ENCODE measurements at places on chromosomes 6 and 20.

- DNase-seq = no peak
Measured at GRCh38 chr20:58277578-58278472, 31.7 kb upstream of the RAB22A start.

DNA sequence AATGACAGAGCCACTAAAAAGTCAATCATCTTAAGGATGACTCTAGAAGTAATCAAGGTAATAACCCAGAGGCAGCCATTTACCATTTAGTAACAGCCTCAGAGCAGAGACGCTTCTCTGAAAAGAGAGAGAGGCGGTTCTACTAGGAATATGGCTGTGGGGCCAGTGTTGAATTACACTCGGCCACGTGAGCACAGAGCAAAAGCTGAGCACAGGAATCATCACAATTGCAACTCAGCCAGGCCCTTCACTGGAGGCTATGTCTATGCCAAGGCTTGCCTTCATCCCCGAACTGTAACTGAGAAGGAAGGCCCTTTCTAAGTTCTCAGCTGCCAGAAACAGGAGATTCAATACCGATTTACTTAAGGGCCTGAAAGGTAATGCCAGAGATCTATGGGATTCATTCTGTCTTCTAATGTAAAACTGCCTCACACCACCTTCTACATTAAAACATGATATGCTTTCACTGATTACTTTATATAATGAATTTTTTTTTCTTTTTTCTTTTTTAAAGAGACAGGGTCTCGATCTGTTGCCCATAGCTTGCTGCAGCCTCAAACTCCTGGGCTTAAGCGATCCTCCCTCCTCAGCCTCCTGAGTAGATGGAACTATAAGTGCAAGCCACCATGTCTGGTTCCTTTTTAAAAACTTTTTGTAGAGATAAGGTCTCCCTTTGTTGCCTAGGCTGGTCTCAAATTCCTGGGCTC lies 67.6 kb downstream of the NUDT3 start:
- DNase-seq = no peak

DNA sequence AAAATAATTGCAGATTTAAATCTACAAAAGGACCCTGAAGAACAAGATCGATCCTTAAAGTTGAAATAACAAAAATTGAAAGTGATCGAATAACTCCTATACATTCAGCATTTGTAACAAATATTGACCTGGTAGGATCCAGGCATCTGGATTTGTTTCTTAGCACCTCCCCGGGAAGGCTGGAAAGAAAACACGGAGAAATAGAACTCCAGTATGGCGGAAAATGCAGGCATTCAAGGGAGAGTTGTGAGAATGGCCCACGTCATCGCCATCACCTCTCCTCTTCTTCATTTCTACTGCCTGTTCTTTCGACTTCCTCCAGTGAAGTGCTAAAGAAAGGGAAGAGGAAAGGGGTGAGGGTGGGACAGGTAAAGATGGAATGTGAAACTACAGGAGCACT lies 242.3 kb upstream of the TFAP2D start:
- no peak for DNase-seq

GRCh38 chr6:33329058-33329457 lies 11.5 kb upstream of the ZBTB22 start:
- no peak for DNase-seq

GRCh38 chr6:13467216-13467600 lies 20.2 kb downstream of the GFOD1 start:
- DNase-seq = no peak

GRCh38 chr20:3210346-3210745 lies 1.0 kb downstream of the ITPA start:
- no peak for DNase-seq

- DNase-seq = no peak
Measured at GRCh38 chr20:3071610-3072529, at the start of gene OXT. Gene OXT (plus strand): TSS chr20:3071620. CDS start chr20:3071656, 36 bp downstream.

GRCh38 chr20:62818592-62819493 lies 2.0 kb downstream of the COL9A3 start:
- no peak for DNase-seq

DNA sequence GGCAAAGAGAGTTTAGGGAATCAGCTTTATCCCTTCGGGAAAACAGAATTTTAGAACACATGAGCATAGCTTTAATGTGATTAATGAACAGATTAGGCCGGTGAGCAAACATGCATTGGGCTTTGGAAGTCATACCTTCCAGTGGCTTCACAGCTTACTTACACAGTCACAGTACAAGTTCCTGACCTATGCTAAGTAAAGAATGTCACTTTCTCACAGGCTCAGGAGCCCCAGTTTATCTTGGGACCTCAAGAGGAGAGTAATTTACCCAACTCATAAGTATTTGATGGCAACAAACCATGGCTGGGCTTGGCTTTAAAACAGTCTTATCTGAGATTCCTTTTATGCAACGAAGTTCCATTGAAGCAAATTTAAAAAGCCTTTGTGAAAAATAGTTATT lies 195.9 kb downstream of the AKAP7 start:
- no peak for DNase-seq

GRCh38 chr20:2763186-2763585 lies 37.2 kb downstream of the CPXM1 start:
- no peak for DNase-seq

- DNase-seq = no peak
Measured at GRCh38 chr6:156269751-156270369, 507.3 kb upstream of the ARID1B start.

DNA sequence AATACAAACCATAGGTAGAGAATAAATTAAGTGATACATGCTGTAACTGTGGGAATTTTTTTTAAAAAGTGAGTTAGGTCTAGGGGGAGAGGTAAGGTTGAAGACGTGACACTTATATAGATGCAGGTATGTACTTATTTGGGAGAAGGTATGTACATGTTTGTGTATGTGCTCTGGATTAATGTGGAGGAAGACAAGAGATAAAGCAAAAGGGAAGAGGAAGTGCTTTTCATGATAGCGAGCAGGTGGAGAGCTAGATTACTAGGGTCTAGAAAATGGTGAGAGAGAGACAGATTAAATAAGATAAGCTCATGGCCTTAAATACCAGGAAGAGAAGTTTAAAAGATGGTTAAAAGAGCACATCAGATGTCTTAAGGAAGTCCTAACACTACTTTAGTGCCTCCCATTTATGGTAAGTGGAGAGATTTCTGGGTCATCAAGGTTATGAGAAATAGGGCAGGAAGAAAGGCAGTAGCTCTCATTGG lies 92.5 kb downstream of the MAN1A1 start:
- no peak for DNase-seq

- no peak for DNase-seq
Measured at GRCh38 chr6:131451321-131452144, 121.5 kb upstream of the ARG1 start.

DNA sequence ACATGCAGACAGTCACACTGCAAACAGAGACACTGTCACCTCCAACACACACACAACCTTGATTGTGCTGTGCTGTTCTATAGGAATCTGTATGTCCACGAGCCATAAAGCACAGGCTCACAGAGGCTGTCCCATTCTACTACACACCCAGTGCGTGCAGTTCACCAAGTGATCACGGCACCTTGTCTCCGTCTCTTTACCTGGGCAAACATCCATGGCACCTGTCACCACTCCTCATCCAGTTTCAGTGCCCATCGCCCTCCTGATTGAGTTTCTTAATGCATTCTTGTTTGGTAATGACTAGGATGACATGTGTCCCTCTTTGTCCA lies 65.8 kb upstream of the STMND1 start:
- DNase-seq = no peak

GRCh38 chr6:45422503-45423110 lies 44.9 kb upstream of the SUPT3H start:
- no peak for DNase-seq

- peak; percentile 56 for DNase-seq
Measured at GRCh38 chr20:21719592-21720214, 14.2 kb downstream of the PAX1 start.

- no peak for DNase-seq
Measured at GRCh38 chr6:158233214-158233795, 65.2 kb downstream of the GTF2H5 start.

DNA sequence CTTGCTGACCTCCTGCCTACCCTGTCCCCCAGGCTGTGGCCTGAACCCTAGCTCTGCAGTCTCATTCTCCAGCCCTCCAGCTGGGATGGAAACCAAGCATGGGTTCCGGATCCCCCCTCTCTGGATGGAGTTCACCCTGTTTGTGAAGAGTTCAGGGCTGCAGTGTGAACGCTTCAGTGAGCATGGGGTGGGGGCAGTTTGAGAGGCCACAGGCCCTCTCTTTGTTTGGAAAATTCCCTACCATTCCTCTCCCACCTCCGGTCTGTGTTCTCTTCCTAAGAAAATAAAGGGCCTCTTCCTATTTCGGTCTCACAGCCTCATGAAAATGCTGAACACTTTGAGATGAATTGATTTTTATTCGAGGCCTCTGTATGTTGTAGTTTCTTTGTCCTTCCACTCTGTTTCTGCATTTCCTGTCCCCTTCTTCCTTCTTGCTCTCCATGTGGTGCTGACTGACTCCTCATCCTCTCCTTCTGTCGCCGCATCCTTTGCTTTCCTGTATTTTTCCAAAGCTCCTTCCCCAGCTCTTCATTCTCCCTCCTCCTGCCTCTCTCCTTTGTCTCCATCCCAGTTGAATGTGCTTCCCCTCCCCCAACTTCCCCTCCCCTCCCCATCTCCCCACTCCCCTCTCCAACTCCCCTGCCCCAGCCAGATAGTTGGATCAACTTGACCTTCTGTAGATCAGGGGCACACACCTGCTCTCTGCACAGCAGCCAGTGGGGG lies 2.4 kb upstream of the KCNK5 start:
- DNase-seq = no peak

GRCh38 chr20:62808211-62808865 lies 3.7 kb downstream of the OGFR start:
- DNase-seq = no peak

DNA sequence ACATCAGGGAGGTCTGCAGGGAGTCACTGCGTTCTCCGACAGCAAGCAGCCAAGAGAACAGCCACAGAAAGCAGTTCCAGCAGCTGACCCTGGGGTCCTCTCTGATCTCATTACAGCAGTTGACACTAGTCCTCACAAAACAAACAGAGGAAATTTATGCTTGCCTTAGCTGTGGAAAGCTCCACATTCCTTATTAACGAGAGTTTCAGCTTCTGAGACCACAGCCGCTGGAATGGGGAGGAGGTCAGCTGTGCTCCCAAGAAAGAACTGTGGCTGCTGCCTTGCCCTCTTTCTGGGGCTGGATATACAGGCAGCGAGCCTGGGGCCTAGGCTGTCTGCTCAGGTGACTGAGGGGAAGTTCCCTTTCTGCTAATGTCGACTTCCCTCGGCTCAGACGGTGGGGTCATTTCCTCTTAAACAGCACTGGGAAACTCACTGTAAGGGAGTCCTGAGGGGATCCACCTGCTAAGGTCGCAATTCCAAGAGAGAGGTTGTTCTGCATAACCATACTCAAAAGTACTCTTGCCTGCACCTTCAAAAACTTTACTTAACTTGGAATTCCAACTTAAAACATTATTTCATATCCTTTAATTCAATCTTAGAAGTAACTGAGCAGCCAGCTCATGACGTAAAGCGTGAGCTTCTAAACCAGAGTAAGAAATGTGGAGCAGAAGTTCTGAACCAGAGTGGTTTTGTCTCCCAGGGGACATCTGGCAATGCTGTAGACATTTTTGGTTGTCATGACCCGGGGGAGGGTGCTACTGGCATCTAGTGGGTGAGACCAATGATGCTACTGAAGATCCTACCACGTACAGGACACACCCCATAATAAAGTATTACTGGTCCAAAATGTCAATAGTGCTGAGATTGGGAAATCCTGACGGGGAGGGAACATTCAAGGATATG lies 80.3 kb downstream of the BACH2 start:
- no peak for DNase-seq

GRCh38 chr6:159941286-159942113 lies 27.4 kb upstream of the IGF2R start:
- peak; percentile 41 for DNase-seq

DNA sequence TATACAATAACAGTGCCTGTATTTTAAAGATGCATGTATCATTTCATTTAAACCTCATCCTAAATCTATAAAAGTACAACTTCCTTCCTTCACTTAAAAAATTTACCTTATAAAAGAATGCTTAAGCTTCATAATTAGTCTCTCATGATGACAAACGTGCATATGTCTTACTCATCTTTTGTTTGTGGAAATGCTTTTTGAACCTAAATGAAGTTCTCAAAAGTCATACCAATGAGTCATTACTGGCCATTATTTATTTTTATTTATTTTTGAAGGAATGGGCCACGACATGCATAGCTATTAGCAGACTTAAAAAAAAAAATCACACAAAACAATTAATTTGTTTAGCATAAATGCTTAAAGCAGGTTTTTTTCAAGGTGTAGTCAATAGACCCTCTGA lies 3.7 kb downstream of the TFB1M start:
- DNase-seq = no peak

DNA sequence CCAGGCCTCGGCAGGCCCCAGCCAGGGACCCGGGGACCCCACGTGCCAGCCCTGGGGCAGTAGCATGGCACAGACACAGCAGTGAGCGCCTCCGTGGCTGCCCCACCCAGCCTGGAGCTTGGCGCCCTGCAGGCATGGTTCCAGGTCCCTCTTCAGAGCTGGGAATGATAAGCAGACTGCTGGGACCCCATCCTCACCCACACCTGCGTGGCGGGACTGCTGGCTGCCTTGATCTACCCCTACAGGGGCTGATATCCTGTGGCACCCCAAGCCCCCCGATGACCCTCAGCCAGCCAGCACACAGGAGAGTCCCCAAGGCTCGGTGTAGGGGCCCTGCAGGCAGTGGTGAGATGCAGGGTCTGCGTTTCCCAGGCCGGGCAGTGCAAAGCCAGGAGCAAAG lies 47.1 kb downstream of the YTHDF1 start:
- DNase-seq = no peak

- DNase-seq = no peak
Measured at GRCh38 chr6:109298605-109299264, 83.5 kb downstream of the CD164 start.
